NCI-H1417 (cell line): ENCODE measurements at places on chromosomes 5 and 9.

GRCh38 chr9:7229571-7229970 lies 471.8 kb downstream of the KDM4C start:
- DNase-seq: no peak

GRCh38 chr5:115050866-115051265 lies 118.8 kb downstream of the TRIM36 start:
- DNase-seq: no peak

GRCh38 chr9:130609163-130609562 lies 29.8 kb downstream of the FUBP3 start:
- DNase-seq: no peak

DNA sequence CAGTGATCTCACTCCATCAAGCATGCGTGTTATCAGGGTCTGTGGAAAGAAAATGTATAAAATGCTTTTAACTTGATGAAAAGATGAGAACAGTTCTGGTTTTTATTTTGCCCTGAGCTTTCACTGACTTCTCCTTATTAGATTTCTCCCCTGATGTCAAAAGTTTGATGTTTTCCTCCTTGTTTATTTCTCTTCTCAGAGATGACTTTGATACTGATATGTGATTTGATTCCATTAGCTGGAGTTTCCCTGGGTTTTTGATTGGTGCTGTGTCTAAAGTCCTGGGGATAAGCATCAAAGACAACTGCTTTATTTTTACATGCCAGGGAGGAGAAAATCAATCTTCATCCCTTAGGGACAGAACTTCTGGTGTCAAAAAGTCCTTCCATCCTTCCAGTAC lies 510.0 kb downstream of the KCTD16 start:
- DNase-seq: no peak

DNA sequence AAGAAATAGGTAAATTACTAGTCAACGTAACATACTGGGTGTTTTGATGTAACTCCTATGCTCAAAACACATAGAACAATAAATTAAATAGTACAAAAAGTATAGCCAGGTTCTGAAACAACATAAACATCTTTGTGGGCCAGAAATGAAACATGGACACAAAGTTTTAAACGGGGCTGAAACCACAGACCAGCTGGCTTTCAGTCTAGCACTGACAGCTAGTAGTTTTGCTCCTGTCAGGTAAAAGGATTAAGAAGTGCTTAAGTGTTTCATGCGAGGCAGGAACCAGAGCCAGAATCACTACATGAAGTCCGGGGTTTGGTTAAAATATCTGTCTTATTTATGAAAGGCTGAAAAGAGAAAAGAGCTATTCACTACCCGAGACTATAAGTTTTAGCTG lies 19.5 kb downstream of the DCAF10 start:
- DNase-seq: no peak

DNA sequence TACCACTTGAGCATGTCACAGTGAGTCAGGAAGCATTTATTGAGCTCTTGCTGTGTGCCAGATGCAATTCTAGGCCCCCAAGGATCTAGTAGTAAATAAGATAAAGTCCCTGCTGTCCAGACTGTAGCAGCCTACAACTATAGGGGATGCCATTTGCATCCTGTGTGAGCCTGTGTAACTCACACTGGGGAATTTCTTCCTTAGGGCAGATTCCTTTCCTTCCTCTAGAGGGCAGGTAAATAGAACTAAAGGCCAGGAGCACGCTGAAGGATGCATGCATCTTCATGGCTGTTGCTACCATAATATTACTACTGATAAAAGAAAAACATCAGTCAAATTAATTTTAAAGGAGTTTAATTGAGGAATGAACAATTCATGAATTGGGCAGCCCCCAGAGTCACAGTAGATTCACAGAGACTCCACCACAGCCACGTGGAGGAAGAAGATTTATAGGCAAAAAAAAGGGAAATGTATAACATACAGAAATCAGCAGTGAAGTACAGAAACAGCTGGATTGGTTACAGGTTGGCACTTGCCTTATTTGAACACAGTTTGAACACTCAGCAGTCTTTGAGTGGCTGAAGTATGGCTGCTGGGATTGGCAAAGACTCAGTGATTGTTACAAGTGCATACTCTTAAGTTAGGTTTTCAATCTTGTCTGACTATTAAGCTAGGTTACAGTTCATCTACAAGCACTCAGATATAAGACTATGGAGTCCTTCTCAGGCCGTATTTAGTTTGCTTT lies 98.9 kb downstream of the ACTL7B start:
- no peak for DNase-seq

- DNase-seq: peak; percentile 34
Measured at GRCh38 chr5:8394965-8395364, 526.0 kb downstream of the MTRR start.

DNA sequence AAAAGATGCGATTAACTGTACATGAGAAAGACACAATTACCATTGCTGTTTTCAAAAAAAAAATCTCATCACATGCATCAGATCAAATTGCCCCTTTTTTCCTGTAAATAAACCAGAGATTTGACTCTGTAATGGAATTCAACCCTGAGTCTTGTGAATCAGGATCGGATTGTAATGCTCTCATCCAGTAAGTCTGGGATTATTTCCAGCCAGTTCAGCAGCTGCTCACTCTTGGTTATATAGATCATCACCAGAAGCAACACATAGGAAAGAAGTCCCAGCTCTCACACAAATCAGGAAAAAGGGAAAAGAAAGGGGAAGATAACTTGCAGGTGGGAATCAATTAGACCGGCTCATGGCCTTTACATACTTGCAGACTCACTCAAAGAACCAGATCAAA lies 97.8 kb upstream of the SPOCK1 start:
- no peak for DNase-seq

GRCh38 chr5:173826086-173826427 lies 62.1 kb upstream of the CPEB4 start:
- DNase-seq: no peak

GRCh38 chr9:21804331-21804730 lies 1.9 kb downstream of the MTAP start:
- DNase-seq: no peak

DNA sequence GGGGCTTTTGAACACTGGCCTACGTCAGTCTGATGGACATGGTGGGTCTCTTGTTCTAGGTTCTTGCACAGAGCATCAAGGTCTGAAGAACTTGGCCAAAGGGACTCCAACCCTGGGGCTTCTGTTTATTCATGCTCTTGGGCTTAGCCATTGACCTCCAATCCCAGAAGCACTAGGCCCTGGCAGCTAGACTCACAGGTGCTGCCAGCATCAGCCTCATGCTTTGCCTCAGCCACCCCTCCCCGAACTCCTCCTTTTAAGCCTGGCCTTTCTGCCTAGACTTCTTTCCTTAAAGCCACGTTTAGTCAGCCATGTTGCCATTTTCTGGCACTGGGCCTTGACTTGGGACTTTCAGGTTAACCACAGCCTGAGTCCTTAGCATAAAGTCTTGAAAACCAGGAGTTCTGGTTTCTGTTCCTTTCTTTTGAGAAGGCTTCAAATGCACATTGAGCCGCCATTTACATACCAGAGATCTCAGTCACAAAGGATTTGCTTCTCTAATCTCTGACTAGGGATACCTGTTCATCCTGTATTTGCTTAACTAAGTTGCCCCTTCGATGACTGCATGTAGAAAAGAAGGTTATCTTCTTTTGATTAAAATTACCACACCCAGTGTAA lies 54.7 kb downstream of the ANGPTL2 start:
- DNase-seq: no peak

DNA sequence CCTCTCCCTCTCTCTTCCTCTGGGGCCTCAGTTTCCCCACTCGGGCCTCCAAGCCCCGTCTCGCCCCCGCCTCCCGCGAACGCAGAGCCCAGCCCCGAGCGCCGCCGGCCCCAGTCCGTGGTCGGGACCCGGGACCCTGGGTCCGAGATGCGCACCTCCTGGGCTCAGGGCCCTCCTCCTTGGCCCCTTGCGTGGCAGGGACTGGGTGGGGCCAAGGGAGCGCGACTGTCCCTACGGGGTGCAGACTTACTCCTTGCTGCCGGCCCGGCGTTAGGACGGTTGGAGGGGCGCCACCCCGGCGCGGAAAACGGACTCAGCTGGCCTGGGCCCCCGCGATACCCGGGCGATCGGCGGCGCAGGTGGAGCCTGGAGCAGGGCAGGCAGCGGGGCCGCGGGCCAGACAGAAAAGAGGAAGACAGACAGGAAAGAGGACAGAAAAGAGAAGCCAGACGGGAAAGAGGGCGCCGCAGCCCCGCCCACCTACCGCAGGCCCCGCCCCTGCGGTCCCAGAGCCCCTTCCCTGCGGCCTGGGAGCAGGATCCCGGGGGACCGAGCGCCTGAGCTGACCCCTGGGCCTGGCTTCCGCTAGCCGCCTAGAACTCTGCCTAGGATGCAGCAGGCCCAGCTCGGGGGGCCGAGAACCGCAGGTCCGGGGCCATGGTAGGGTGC lies at the start of gene GBGT1:
TSS of gene GBGT1 (minus strand) at position 411 of the 669 bp plus-strand sequence. CDS start 1,502 bp downstream, outside the sequence.
- DNase-seq: no peak

DNA sequence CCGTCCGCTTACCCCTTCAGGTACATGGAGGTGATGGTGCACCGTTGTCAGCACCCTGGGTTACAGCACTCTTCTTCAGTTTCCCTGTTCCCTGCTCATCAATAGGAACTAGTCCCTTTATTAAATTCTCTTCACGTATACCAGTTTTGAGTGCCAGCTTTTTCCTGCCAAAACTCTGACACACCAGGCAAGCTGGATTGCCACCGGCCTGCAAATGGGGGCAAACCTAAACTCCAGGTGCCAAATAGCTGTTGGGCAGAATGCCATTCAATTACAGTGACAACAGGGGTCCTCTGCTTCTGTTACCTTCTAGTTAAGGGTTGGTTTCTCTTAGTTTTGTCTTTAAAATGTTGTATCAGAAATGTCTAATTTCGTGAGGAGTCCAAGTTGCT lies 400.4 kb downstream of the OSTF1 start:
- no peak for DNase-seq

- DNase-seq: no peak
Measured at GRCh38 chr5:168463081-168463480, 23.2 kb upstream of the RARS1 start.

DNA sequence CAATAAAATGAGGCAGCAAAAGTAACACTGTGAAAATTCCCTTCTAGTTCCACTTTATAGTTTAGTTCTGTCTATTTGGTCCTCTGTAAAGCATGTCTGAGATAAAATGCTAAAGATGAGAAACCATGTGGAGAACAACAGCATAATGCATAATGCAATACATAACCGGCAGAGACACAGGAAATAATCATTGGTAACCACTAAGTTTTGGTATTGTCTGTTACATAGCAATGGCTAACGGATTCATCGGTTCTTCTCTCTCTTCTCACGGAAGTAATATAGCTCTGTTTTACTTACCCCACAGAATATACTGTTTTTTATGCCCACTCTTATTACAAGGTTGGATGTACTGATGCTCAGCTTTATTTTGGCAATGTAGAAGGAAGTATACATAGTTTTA lies 158.9 kb downstream of the FAM174A start:
- no peak for DNase-seq

GRCh38 chr5:62538017-62538942 lies 40.3 kb upstream of the LRRC70 start:
- DNase-seq: no peak

- DNase-seq: no peak
Measured at GRCh38 chr5:169583101-169583423, 511 bp upstream of the SPDL1 start.

- peak; percentile 55 for DNase-seq
Measured at GRCh38 chr5:110441035-110441434, 285.4 kb downstream of the TMEM232 start.

- no peak for DNase-seq
Measured at GRCh38 chr9:87198716-87199115, 251.4 kb upstream of the GAS1 start.

GRCh38 chr5:124309241-124309980 lies 437.0 kb downstream of the ZNF608 start:
- no peak for DNase-seq

- DNase-seq: peak; percentile 34
Measured at GRCh38 chr9:100427366-100428263, 672 bp downstream of the MSANTD3 start.

DNA sequence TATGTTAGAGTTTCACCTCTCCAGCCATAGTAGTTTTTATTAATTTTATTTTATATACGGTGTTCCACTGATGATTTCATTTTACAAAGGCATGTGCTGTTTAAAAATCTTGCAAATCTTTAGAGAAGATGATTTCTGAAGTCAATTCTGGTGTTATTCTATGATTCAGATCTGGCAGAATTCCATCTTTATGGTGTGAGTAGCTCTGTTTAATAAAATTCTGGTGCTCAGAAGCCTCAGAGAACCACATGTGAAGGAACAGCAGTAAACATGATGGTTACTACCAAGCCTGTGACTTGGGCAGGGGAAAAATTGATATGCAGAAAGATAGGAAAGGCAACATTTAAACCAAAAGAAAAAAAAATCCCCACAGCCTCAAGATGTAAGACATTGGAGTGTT lies 299.7 kb downstream of the NPR3 start:
- no peak for DNase-seq

GRCh38 chr9:116658265-116658664 lies 28.8 kb upstream of the TRIM32 start:
- no peak for DNase-seq

DNA sequence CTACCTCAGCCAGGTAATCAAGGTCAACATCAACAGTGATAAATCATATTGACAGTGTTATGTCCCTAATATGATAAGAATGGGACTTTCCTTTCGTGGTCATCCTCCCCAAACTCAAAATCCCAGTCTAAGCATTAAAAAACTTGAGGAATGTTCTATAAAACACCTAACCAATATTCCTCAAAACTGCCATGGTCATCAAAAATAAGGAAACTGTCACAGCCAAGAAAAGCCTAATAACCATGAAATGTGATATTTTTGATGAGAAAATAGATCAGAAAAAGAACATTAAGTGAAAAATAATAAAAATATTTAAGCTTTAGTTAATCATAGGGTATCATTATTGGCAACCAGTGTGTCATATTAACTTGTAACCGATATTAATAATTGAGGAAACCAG lies 232.1 kb upstream of the ATP10B start:
- DNase-seq: no peak

DNA sequence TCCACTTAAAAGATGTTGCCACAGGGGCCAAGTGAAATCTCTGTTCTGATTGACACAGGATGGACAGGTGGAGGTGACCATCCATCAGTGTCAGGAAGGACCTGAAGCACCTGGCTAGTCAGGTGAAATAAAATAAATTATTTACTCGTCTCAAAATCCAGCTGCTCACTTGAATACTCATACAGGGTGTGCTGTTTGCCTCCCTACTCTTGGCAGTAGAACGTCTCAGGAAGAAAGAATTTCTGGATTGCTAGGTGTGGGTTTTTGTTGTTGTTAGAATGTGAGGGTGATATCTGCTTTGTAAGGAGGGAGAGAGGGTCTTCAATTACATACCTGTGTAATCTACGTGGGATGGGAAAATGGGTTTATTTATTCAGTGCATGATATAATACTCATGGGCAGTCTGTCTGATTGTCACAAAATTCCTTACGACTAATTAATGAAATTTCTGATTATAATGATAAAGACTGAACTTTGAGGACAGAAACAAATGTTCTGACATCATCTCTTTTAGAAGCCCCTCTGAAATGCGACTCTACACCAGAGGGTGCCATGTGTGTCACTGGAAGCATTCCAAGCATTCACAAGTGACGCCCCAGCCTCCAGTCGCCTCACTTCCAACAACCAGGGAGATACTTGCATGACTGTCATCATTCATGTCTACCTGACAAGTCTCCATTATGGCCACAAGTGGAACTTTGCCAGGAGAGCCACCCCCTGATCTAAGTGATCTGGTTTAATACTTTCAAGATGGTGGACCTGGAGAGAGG lies 218.4 kb downstream of the GAPVD1 start:
- no peak for DNase-seq
